ENCODE measurements at places on chromosomes 12 and 14.
A peak's percentile ranks its signal among the peaks of the same experiment; 100 is the strongest.

DNA sequence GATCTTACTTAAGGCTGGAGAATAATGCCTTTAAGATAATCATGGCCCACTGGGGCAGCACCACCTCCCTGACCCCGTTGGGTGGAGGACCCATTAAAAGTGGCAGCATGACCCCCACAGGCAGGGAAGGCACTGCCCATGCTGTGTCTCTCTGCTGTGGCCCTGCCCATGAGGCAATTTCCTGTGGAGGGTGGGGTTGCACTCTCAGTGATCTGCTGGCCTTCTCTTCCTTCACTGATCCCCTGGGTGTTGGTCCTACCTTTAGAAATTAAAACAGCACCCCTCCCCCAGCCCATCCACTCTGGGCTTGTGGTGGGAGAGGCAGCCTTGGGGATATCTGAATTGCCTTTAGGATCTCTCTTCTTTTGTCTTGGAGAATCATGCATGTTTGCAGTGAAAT is 17.3 kb downstream of the KLRK1 start:
- DNase-seq: no peak

DNA sequence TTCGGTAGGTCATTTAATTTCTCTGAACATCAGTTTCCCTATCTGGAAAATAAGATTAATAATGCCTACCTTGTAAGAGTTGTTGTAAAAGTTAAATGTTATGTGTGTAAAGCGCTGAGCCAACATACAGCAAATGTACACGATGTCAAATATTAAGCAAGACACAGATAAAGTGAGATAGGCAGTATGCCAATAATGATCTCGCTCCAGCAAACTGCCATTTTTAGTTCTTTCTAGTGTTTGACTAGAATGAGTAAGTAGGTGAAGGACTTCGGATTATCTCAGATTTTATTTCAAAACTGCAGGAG is 840 bp downstream of the DHRS7 start:
- DNase-seq: no peak

DNA sequence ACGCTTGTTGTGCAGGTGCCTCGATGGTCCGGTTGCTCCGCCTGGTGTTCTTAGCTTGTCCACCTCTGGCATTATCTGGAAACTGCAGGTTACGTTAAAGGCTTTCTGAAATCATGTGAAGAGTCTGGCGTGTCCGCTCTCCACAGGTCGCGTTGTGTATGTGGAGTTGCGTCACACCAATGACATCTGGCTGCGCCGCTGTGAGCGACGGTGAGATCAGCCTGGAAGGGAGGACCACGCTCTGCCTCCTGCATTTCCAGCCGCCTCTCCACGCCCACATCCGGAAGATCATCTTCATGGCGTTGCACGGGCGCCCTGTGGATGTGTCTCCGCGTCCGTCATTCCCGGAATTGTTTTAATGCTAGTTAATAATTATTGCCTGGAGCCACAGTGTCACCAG is 50.6 kb upstream of the GALNT9 start:
- no peak for DNase-seq

DNA sequence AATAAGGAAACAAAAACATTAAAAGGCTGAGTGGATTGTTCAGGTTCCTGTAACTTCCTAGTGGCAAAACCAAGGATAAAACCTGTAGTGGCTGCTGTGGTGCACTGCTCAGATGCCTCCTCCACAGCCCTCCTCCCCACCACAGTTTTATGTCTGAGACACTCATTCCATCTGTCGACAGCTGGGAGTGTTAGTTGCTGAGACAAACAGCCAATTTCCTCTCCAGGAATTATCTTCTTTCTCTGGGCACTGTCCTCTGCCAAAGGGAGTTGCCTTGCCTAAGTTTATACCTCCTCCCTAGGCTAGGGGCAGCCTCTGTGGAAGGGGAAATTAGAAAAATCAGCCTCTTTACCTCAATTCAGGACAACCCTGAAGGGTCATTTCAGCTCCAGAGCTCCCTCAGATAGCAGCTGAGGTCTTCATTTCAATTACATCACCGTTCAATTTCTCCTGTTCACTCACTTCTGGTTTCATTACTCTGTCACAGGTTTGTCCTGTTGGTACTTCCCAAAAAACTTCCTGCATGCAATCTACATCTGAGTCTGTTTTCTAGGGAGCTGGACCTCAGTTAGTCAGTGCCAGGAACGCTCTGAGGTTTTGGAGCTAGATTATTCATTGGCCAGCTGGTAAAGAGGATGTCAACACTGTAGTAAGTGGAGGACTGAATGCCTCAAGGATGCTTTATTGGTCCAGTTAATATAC is 74.9 kb upstream of the ATP2B1 start:
- DNase-seq: peak; percentile 87

DNA sequence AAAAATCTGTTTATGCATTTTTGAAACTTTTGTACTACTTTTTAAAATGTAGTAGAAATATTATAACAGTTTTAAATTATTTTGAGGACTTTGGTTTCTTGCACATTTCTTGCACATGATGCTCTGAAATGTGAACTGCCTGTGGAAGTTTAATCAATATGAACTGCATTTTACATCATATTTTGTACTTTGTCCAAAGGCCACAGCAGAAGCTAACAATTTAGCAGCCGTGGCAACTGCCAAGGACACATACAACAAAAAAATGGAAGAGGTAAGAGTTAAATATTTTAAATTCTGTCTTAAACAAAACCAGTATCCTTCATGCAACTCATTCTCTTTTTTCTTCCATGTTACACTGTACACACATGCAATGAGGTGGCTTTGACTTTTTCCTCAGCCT is 45.1 kb downstream of the SAV1 start:
- no peak for DNase-seq

- no peak for DNase-seq
Measured at GRCh38 chr12:57719777-57720605, 18.6 kb downstream of the AGAP2 start.

- DNase-seq: no peak
Measured at GRCh38 chr14:86013641-86014040, 483.7 kb downstream of the FLRT2 start.

DNA sequence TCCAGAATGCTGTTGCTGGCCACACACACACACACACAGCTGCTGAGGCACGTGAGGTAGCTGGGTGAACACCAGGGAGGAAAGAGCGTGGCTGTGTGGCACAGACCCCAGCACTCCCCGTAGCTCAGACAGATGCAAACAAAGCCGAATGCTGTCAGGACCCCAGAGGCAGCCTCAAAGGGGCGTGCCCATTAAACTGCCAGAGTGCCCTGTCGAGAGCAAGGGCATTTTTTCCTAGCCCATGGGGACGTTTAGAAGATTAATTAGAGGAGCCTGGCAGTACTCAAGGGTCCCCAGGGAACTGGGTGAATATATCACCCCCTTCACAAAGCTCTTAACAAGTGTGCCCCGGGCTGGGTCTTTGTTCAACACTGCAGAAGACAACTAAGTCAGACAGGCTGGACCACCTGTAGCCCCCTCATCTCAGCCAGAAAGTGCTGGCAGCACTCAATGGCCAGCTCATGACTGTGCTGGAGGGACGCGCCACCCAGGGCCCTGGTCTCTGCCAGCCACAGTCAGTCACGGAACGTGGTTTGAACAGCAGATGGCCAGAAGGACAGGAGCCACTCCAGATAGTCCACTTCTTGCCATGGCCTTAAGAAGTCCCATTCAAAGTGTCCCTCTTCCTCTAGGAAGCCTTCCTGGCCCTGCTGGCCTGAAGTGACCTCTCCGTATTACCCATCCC is 37.5 kb downstream of the TTC7B start:
- peak; percentile 70 for DNase-seq

DNA sequence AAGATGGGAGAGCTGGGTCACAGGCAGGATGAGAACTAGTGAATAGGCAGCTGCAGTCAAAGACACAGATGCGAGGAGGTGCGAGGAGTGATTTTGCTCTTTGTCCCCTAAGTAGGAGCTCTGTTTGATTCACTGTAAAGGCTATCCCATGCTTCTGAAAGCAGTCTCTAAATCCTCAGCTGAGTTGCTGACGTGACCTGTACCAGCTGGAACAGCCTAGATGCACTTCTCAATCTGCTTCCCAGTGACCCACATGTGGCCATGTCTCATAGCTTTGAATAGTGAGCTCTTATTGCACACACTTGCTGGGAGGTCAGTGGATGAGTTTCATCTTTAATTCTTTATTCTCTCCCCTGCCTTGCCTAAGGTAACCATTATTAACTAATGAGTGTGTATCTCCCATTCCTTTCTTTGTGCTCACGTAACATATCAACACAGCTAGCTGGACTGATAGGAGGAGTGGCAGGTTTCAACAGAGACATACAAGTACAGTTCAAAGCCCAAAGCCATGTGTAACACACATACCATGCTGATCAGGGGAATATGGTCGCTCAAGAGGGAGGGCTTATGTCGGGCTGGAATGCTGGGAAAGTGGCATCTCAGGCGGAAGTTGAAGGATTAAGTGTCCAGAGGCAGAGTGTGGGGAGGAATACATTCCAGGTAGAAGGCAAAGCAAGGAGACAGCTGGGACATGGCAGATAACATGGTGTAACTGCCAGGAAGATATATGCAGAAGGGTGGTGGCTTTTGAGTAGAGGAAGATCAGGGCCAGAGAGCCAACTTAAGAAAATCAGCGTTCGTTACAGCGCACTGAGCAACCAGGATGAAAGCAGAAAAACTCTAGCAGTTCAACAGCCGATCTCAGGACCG is 15.4 kb upstream of the YY1 start:
- peak; percentile 12 for DNase-seq

- DNase-seq: peak; percentile 1
Measured at GRCh38 chr12:7872566-7873319, at the start of gene SLC2A14. Gene SLC2A14 (minus strand): TSS chr12:7872915. CDS start chr12:7869880, 3,035 bp downstream.

DNA sequence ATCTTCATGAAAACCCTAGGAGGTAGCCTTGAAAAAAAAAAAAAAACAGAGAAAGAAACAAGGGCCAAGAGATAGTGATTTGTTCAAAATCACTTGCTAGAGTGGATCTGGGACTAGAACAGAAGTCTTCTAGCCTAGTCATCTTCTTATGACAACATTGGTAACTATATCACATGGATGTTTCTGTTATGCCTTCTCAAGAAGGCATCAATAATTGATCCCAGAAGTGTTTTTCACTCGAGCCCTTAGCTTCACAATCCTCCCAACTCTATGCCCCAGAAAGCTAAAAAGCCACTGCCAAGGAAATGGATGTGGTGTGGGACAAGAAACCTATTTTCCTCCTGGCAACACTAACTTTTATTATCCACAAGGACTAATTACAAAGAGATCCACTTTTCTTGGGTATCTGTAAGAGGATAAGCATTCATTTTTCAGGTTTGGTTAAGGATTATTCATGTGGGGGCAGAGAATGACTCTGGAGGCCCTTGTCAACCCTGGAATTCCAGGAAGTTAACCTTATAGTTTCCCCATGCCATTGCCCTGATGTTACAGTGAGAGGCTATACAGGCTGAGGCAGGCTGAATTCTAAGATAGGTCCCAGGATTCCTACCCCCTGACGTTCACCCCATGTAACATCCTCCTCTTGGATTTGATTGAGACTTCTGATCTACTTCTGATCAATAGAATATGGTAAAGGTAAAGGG is 67.7 kb upstream of the CPM start:
- DNase-seq: no peak

DNA sequence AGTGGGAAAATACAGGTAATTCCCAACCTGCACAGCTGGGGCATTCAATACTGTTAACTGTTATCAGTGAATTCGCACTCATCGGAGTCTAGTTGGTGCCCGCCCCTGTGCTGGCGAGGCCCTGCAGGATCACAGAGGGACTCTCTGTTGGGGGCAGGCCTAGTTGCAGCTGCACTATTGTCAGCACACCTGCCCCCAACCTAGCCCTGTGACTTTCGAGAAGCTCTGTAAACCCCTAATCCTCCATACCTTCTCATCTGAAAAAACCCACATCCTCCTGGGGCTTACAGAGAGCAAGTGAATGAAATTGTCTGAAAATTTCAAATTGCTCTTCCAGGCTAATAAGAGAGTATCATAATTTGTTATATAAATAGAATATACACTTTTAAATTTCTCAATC is 132.2 kb upstream of the NUDT4 start:
- DNase-seq: no peak

GRCh38 chr12:39772821-39773259 is 153.2 kb upstream of the ABCD2 start:
- no peak for DNase-seq

Measured in NCI-H524 (cell line).